ENCODE measurements at places on chromosomes 5 and 9. TPM values are rescaled to one million over a fixed set of nuclear protein-coding genes. Genes with fewer than 3 reads are reported as not detected.
A peak's percentile ranks its signal among the peaks of the same experiment; 100 is the strongest.

Gene HAND1
- not detected for total RNA-seq

GRCh38 chr5:168109441-168109840 is 182.0 kb upstream of the WWC1 start:
- no peak overlapping the region for H3K4me3 ChIP-seq
- H3K36me3 ChIP-seq = no peaks in the 10 kb centered on the region
- H3K4me1 ChIP-seq = no peaks in the 10 kb centered on the region
- H3K27me3 ChIP-seq = no peaks in the 10 kb centered on the region
- DNase-seq = no peak
- no peak overlapping the region for H3K27ac ChIP-seq

GRCh38 chr9:6787793-6788161 is 30.0 kb downstream of the KDM4C start:
- no peak for DNase-seq
- peaks cover 13% of the 10 kb centered on the region for H3K4me1 ChIP-seq
- no peaks in the 10 kb centered on the region for H3K27me3 ChIP-seq
- no peaks in the 10 kb centered on the region for H3K36me3 ChIP-seq
- H3K27ac ChIP-seq = no peak overlapping the region

GRCh38 chr5:61559722-61560121 is 227.7 kb downstream of the ZSWIM6 start:
- DNase-seq = no peak
- H3K36me3 ChIP-seq = no peaks in the 10 kb centered on the region
- no peaks in the 10 kb centered on the region for H3K4me1 ChIP-seq
- no peak overlapping the region for H3K4me3 ChIP-seq
- no peaks in the 10 kb centered on the region for H3K27me3 ChIP-seq

DNA sequence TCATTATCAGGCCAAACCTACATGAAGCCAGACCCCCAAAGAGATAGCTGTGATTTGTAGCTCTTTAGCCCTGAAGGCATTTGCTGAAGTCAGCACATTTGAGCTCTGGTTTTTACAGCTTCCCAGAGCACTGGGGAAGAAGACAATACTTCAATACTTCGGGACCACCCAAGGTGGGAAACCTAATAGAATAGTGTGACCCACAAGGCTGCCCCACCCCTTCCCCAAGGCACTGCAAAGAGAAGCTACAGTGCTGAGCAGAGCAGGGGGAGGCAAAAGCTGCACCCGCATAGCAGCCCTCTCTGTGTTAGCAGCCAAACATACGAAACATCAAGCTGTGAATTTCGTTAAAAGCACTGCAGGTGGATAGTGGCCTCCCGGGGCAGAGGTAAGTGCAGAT is 87.3 kb downstream of the HSD17B3 start:
- no peak overlapping the region for H3K27ac ChIP-seq
- H3K4me1 ChIP-seq = no peaks in the 10 kb centered on the region
- no peaks in the 10 kb centered on the region for H3K36me3 ChIP-seq
- no peak overlapping the region for H3K4me3 ChIP-seq

Gene ASPN
- not detected for total RNA-seq

Gene CDH6
- total RNA-seq = not detected

DNA sequence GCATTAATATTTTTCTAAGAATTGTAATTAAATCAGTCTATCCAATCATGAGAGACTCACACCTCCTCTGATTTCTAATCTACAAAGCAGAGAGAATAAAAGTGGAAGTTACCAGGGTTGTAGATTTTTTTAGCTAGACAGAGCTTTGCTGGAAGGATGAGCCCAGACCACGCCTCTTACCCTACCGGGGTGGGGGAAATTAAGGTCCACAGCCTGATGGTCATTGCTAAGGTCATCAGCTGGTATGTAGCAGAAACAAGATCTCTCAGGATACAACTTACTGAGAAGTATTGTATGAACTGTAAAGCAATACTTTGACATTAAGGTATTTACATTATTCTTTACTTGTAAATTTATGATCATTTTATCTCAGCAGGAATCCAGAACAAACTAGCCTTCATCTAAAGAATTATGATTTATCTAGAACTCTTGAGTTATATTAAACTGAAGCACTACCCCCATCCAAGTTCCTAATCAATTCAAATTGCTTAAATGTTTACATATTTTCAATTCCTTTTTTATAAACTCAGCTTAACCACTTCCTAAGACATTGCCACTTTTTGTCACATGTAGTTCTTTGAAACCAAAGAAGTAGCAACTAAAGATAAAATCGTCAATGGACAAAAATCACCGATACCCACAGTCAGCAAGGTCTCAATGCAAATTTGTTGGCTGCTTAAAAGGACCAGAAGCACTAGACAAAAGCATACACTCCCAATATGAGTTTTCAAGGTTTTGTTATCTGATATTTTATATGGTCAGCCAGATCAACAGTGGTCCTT is 225.8 kb upstream of the DAPK1 start:
- peaks cover 30% of the 10 kb centered on the region for H3K4me1 ChIP-seq
- no peak for DNase-seq
- H3K27ac ChIP-seq = no peak overlapping the region
- no peaks in the 10 kb centered on the region for H3K27me3 ChIP-seq
- H3K4me3 ChIP-seq = no peak overlapping the region

DNA sequence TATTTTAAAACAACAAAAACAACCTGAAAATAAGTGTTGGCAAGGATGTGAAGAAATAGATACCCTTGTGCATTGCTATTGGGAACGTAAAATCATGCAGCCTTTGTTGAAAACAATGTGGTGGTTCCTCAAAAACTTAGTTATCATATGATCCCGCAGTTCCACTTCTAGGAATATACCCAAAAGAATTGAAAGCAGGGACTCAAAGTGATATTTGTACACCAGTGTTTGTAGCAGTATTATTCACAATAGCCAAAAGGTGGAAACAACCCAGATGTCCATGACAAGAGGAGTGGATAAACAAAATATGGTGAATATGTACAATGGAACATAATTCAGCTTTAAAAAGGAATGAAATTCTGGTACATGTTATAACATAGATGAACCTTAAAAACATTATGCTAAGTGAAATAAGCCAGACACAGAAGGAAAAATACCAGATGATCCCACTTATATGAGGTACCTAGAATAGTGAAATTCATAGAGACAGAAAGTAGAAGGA is 29.0 kb downstream of the IRF1 start:
- no peak for DNase-seq
- H3K27ac ChIP-seq = no peak overlapping the region
- no peaks in the 10 kb centered on the region for H3K27me3 ChIP-seq
- peaks cover 97% of the 10 kb centered on the region for H3K4me1 ChIP-seq

Gene OSMR
- total RNA-seq = not detected

GRCh38 chr5:142977363-142978051 is 207.3 kb downstream of the ARHGAP26 start:
- H3K4me1 ChIP-seq = no peaks in the 10 kb centered on the region
- peak overlapping the region; percentile 15 for H3K4me3 ChIP-seq
- no peak overlapping the region for H3K27ac ChIP-seq
- no peaks in the 10 kb centered on the region for H3K27me3 ChIP-seq
- DNase-seq = peak; percentile 45
- H3K36me3 ChIP-seq = no peaks in the 10 kb centered on the region

DNA sequence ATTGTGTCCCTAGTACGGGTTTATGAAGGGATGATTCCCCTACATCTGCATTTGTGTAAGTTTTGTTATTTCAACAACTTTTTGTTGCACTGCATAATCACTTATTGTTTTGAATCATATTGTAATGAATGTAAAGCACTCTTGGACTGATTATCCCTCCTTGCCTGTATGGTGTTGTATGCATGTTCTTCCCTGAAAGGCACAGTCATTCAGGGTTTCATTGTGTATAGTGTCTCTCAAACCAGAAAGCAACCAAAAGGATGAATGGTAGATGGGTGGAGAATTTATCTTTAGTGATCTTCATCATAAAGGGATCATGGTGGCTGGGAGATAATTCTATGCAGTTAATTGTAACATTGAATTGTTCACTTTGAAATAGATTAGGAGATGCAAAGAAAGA is 247.3 kb downstream of the BRINP1 start:
- H3K4me1 ChIP-seq = no peaks in the 10 kb centered on the region
- no peaks in the 10 kb centered on the region for H3K36me3 ChIP-seq
- DNase-seq = no peak
- H3K27ac ChIP-seq = no peak overlapping the region
- no peak overlapping the region for H3K4me3 ChIP-seq

- H3K27ac ChIP-seq = no peak overlapping the region
- no peaks in the 10 kb centered on the region for H3K27me3 ChIP-seq
- H3K36me3 ChIP-seq = no peaks in the 10 kb centered on the region
- no peaks in the 10 kb centered on the region for H3K4me1 ChIP-seq
- no peak overlapping the region for H3K4me3 ChIP-seq
Observed at GRCh38 chr5:54159153-54159892, 151.1 kb downstream of the ARL15 start.

DNA sequence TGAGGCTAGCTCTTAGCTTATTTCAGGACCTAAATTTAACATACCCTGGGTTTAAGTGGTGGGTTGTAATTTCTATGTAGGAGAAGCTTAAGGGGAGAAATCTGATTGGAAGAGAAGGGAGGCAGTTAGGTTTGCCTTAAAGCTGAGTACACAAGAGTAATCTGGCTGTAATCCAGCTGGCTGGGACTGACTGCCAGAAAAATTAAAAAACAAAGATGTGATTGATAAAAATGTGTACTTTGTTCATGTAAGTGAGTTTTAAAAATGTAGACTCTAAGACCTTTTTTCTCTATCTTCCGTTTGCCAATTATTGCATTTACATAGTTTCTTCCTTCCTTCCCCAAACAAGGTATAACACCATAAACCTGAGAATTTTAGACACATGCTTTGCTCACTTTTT is 17.5 kb upstream of the MSMP start:
- H3K4me1 ChIP-seq = no peaks in the 10 kb centered on the region
- H3K27me3 ChIP-seq = no peaks in the 10 kb centered on the region
- H3K4me3 ChIP-seq = no peak overlapping the region
- no peaks in the 10 kb centered on the region for H3K36me3 ChIP-seq

Gene CXXC5
- total RNA-seq = 1.2 TPM

GRCh38 chr9:124685217-124685616 is 85.9 kb downstream of the NR6A1 start:
- H3K4me3 ChIP-seq = no peak overlapping the region
- no peaks in the 10 kb centered on the region for H3K27me3 ChIP-seq
- DNase-seq = no peak
- H3K36me3 ChIP-seq = no peaks in the 10 kb centered on the region
- H3K27ac ChIP-seq = no peak overlapping the region

GRCh38 chr9:90775657-90776056 is 26.0 kb upstream of the SYK start:
- no peak for DNase-seq
- no peaks in the 10 kb centered on the region for H3K4me1 ChIP-seq
- H3K27me3 ChIP-seq = no peaks in the 10 kb centered on the region
- no peak overlapping the region for H3K4me3 ChIP-seq
- H3K36me3 ChIP-seq = no peaks in the 10 kb centered on the region
- H3K27ac ChIP-seq = no peak overlapping the region

DNA sequence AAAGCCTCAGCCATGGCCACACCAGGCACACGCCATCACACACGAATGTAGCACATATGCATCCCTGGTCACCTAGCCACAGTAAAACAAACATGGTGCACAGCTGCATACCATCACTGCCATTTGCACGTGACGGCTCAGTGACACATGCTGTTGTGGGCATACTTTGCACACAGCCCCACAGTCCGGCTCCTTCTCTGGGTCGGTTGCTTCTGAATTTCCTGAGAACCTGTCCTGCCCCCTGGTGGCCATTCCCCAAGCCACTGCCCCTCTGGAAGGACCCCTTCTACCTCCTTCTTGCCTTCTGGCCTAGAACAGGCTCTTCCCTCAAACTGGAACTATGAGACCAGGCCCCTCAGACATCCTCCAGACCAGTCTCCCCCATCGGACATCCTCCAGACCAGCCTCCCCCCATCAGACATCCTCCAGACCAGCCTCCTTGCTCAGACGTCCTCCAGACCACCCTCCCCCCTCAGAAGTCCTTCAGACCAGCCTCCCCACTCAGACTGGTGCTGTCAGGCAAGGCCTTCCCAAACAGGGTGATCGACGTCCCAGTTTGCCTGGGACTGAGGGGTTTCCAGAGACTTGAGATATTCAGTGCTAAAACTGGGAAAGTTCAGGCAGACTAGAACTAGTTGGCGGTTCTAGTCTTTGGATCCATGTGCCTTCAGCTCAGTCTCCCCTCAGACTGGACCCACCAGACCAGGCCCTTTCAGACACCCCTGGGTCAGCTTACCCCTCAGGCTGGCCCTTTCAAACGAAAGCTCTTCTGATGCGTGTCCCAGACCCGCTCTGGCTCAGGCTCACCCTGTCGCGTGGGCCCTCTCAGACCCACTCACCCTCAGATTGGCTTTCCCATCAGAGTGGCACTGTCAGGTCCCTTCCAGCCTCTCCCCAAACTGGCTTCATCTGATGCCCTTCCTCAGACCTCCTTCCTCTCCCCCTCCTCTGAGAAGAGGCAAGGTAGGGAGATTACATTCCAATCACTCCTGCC is 24.3 kb upstream of the ENHO start:
- H3K4me1 ChIP-seq = no peaks in the 10 kb centered on the region
- H3K27ac ChIP-seq = no peak overlapping the region
- H3K4me3 ChIP-seq = no peak overlapping the region
- no peaks in the 10 kb centered on the region for H3K27me3 ChIP-seq
- DNase-seq = no peak
- H3K36me3 ChIP-seq = no peaks in the 10 kb centered on the region

DNA sequence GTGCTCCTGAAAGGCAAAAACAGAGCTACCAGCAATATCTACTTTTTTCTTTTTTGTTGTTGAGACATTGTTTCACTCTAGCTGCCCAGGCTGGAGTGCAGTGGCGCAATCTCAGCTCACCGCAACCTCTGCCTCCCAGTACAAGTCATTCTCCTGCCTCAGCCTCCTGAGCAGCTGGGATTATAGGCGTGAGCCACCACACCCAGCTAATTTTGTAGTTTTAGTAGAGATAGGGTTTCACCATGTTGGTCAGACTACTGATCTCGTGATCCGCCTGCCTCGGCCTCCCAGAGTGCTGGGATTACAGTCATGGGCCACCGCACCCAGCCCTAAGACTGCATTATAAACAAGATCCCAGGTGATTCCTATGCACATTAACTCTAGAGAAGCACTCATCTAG is 17.0 kb downstream of the PLPP1 start:
- H3K27me3 ChIP-seq = no peaks in the 10 kb centered on the region
- H3K4me3 ChIP-seq = no peak overlapping the region
- no peaks in the 10 kb centered on the region for H3K36me3 ChIP-seq
- H3K4me1 ChIP-seq = no peaks in the 10 kb centered on the region
- H3K27ac ChIP-seq = no peak overlapping the region

Gene FBP2
- total RNA-seq = not detected

DNA sequence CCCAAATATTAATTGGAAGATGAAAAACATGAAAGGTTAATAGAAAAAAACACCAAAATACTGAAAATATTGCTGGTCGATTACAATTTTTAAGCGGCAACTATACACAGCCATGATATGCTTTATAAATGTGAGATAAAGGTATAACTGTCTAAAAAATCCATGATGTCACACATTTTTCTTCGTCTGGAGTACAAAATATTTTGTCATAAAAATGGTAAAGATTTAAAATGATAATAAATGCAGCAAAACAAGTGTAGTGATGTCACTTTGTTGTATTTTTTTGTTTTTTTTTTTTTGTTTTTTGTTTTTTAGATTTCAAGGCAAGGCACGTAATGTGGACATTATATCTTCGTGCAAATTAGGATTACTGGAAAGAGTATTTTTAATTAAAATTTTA is 227.4 kb downstream of the NFIB start:
- H3K36me3 ChIP-seq = no peaks in the 10 kb centered on the region
- no peak overlapping the region for H3K27ac ChIP-seq
- no peaks in the 10 kb centered on the region for H3K4me1 ChIP-seq
- no peak for DNase-seq
- no peaks in the 10 kb centered on the region for H3K27me3 ChIP-seq
- H3K4me3 ChIP-seq = no peak overlapping the region

GRCh38 chr9:75965231-75965630 is 74.8 kb downstream of the PCSK5 start:
- H3K27ac ChIP-seq = no peak overlapping the region
- no peaks in the 10 kb centered on the region for H3K27me3 ChIP-seq
- DNase-seq = no peak
- H3K4me3 ChIP-seq = no peak overlapping the region
- no peaks in the 10 kb centered on the region for H3K36me3 ChIP-seq

Gene C5orf34
- total RNA-seq = 1.5 TPM

Data from naive thymus-derived CD4-positive, alpha-beta T cell (primary cell).